Stimulated activated naive CD4-positive, alpha-beta T cell treated with Interleukin-2 at 50 U/mL for 16 hours (primary cell): ENCODE measurements at places on chromosomes 12 and 14.
A peak's percentile ranks its signal among the peaks of the same experiment; 100 is the strongest.

DNA sequence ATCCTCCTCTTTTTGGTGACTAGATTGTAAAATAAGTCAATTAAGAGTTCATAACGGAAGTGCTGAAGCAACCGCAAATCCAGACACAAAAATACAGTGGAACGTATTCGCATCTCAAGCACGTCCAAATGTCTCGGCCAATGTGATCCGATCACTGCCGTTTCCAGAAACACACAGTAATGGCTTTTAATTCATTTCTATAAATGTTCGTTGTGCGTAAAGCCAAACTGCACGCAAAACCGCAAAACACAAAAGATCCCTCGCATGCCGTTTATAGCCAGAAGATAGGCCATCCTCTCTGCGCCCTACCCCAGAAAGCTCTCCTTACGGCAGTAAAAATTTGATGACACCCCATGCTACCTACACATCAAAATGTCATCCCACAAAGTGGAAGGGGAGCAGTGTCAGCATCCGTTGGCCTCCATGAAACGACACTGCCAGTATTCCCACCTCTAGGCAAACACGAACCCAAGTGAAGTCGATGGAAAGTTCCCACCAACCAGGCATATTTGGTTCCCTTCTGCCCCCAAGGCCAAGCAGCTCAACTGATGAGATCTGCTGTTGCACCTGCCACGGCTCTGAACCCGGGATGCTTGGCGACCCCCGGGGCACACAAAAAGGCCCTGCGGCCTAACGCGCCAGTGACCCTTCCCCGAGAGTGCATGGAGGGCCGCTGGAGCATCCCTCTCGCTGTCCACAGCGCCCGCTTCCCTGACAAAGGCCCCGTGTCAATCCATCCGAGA is 1.4 kb downstream of the HECTD4 start:
- no peak for DNase-seq

- no peak for DNase-seq
Observed at GRCh38 chr14:59360923-59361794, 104.0 kb downstream of the GPR135 start.

DNA sequence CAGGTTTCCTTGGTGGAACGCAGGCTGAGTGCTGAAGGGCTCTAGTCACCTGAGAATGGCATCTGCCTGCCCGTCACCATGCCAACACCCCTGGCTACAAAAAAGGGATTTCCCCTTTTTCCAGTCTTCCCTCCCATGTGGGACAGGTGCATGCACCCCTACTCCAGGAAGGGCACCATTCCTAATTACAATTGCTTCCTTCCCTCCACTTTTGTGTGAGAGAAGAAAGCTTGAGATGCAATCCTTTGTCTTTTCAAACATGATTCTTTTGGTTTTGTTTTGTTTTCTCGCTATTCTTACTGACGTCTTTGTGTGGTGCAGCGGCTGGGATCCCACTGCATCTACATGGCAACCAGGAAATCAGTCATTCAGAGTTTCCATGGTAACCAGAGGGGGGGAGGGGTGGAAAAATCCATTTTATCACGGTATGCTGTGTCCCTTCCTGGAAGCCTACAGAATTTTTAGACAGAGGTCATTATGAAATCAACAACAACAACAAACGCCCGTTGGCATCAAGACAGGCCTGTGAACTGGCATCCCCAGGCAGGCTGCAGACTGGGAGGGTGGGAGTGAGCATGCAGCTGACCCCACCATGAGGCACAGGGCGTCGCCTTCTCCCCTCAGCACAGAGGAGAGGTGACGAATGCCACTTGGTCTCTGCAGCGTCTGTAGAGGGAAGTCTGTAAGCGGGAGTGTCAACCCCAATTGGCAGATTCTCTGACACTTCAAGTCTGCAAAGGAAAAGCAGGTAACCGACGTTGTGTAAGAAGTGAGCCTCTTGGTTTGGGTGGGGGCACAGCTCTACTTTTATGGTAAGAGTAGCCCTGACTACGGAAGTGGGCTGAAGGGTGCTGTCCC is 13.6 kb upstream of the GNG2 start:
- DNase-seq, result peak; percentile 81

DNA sequence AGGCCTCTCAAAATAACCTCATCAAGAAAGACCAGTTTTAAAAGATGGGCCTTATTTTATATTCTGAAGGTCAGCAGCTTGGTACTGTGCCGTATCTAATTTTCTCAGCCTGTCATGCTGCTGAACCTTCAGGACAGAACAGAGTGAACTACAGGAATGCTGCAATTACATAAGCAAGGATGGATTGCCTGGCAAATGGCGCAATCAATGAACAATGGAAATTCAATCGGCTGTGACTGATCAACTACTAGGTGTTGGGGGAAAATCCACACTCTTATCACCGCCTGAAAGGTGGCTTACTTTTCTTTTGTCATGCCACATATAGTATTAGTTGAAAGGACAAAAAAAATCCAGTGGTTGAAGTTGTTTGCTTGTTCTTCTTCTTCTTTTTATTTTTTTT is 8.5 kb downstream of the ACSS3 start:
- no peak for DNase-seq

GRCh38 chr12:105799103-105799502 is 339.7 kb downstream of the NUAK1 start:
- DNase-seq, result no peak

DNA sequence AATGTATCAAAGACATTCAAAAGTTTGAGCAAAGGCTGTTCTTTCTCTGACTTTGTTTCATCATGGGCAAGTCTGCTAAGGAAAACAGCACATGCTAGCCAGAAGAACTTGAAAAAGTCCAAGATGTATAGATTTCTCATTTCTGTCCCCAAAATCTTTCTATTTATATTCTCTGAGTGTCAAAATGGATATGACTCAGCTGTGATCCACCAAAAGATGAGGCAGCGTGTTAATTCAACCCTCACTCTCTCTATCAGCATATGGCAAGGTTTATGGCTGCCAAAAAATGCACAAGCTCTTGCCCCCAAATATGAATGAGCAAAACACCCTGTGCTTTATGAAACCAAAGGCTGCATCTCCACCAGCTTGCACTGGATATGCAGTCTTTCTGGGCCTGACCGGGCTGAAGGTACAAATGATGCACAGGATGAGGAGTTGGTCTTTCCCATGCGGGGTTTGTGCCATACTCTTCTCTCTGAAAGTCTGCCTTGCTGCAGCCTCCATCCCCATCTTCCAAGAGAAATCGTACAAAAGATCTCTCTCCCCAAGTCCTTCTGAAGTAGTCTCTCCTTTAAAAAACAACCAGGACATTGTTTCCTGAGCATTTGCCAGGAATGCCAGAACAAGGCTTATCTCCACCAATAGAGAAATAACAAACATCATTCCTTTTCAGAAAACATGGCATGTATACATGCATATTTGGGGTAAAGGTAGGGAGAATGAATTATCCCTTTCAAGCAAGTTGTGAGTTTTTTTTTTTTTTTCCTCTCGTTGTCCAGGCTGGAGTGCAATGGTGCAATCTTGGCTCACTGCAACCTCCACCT is 203.4 kb downstream of the TMX1 start:
- no peak for DNase-seq

DNA sequence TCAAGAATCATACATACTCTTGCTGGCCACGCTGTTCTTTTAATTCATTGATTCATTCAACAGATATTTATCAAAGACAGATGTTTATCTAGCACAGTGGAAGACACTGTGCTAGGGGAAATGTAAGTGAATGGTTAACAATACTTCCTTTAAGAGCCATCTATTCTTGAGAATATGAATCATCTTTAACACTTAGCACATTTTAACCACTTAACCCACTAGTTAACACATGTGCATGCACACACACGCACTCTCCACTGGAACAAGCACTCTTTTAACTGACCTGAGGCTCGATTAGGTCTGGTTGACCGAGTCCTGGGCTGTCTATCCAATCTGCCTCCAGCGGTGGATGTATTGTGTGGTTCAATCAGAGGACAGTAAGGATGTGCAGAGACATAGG is 34.6 kb downstream of the LMNTD1 start:
- DNase-seq, result no peak
